ENCODE measurements at places on chromosomes 7 and 10.

DNA sequence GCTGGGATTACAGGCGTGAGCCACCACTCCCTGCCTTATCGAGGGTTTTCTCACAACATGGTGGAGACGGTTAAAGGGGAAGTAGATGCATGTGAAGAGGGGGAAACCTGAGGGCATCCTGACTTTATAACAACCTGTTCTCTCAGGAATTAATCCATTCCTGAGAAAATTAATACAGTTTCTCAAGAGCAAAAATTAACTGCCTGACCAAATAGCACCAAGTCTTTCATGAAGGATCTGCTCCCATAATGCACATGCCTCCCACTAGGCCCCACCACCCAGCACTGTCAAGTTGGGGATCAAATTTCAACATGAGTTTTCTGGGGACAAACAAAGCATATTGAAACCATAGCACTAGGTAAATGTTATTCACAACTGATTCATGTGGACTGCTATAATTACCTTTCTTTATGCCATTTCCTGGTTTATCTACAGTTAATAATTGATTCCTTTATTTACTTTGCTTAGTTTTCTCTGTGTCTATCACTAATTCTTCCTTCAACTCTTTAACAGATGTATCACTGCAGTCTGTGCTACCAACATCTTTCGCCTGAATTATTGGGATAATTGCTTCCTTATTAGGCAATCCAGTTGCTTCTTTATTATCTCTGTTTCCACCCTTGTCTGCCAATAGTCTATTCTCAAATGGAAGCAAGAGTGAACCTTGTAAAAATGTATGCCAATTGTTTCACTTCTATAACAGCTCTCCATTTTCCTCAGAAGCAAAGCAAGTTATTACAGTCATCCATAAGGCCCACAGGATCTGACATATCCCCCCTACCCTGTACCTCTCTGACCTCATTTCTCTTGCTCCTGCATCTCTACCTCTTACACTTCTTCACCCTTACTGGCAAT lies 12.9 kb upstream of the MICU1 start:
- no peak for DNase-seq

DNA sequence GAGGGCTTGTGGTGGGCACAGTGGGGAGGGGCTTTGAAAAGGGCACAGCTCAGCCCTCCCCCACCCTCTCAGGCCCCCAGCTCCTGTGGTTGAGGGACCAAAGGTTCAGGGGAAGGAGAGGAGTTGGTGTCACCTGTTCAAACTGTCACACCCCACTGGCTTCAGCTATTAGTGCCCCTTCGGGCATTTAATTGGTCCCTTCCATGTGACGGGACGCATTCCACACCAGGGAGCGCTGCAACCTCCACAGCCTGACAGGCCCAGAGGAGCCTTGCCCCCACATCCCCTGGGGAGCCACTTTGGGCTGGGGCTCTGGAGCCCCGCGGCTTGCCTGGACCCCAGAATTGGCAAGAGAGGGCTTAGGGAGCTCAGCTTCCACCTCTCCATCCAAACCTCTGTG lies 75.7 kb downstream of the C10orf105 start:
- DNase-seq = no peak

GRCh38 chr7:31340603-31341002 lies at the start of gene NEUROD6:
Gene NEUROD6 (minus strand): TSS chr7:31340726. CDS start chr7:31339268, 1,458 bp downstream.
- no peak for DNase-seq

DNA sequence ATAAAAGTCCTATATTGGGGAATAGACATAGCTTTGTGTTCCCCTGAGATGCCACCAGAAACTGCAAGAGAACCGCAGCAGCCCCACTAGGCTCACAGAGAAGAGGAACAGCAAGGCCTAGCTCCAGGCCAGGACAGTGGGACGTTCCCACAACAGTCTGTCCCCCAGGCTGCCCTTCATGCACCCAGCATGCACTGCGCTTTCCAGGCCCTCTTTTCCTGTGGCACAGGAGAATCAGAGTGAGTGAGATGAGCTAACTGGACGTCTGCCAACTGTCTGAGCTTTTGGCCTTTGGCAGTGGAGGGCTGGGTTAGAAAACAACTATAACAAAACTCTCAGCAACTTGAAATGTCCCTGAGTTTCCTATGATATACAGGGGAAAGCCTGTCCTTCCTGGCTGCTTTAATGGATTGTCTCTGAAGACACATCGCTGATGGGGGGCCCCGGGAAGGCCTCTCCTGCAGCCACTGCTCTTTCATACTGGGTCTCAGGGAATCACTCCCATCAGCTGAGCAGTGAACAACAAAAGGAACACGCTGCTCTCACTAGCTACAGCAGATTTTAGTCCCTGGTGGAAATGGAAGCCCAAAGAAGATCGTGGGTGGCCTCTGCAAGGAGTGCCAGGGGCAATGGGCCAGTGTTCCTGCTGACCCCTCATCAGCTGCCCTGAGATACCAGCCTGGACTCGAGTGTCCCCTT lies 53.5 kb downstream of the PODXL start:
- DNase-seq = no peak

GRCh38 chr7:137953043-137953664 lies 48.7 kb downstream of the CREB3L2 start:
- no peak for DNase-seq

DNA sequence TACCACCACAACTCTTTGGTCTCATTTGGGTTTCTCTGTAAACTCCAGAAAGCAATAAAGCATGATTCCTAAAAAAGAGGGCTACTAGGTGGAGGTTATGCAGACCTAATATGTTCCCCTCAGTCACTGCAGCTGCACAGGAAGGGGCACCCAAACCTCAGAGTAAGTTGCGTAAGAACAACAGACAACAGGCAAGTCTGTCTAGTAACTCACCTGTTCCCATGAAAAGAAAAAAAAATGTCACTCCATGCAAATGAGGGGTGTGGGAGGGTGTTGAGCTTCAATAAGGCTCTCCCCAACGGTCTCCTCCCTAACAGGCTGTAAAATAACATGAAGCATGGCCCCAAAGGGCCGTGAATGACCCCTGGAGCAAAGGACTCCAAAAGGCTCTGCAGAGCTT lies 461.4 kb downstream of the KCNMA1 start:
- no peak for DNase-seq

- no peak for DNase-seq
Measured at GRCh38 chr7:17371671-17372524, 73.4 kb downstream of the AHR start.

DNA sequence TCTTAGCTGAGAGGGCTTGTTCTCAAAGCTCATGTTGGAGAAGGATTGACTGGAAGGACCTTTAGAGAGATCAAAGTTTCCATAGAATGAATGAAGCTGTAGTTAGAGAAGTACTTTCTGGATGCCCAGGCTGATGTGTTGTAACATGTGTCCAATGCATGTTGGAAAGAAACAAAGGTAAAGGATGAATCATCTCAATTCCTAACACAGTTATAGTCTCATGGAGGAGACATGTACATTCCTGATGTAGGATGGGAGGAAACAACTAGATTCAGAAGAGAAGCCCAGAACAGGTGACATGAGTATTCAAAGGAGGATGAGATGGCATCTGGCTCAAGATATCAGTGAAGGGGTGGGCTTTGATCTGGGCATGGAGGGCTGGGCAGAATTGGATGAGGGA lies 152.7 kb downstream of the SH2D4B start:
- DNase-seq = no peak

- peak; percentile 30 for DNase-seq
Measured at GRCh38 chr10:13890233-13891127, 303.7 kb downstream of the PRPF18 start.

DNA sequence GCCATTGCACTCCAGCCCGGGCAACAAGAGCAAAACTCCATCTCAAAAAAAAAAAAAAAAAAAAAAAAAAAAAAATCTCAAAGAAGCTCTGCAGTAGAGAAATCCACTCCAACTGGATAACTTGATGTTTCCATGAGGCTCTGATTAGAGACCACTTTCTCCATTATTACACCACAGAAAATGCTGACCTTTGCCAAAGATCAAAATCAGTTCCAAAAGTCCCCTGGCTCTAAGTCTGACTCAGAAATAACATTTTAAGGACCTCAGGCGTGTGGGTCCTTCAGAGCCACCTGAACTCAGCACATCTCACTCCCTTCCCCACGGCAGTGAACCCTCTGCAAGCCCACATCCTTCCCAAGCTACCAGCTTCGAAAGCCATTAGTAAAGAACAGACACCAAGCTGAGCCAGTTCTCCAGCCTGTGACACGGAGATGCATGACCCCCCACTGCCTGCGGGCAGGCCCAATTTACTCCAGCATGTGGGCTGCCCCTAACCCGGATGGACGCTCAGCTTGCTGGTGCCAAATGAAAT lies 13.8 kb upstream of the TMEM120A start:
- no peak for DNase-seq

GRCh38 chr7:90817151-90817550 lies 221.0 kb downstream of the CDK14 start:
- no peak for DNase-seq

- no peak for DNase-seq
Measured at GRCh38 chr10:21953585-21954057, 49.9 kb downstream of the DNAJC1 start.

- no peak for DNase-seq
Measured at GRCh38 chr10:72097448-72098300, 9.3 kb upstream of the SPOCK2 start.

- DNase-seq = no peak
Measured at GRCh38 chr7:100472121-100472851, 6.7 kb downstream of the TSC22D4 start.

DNA sequence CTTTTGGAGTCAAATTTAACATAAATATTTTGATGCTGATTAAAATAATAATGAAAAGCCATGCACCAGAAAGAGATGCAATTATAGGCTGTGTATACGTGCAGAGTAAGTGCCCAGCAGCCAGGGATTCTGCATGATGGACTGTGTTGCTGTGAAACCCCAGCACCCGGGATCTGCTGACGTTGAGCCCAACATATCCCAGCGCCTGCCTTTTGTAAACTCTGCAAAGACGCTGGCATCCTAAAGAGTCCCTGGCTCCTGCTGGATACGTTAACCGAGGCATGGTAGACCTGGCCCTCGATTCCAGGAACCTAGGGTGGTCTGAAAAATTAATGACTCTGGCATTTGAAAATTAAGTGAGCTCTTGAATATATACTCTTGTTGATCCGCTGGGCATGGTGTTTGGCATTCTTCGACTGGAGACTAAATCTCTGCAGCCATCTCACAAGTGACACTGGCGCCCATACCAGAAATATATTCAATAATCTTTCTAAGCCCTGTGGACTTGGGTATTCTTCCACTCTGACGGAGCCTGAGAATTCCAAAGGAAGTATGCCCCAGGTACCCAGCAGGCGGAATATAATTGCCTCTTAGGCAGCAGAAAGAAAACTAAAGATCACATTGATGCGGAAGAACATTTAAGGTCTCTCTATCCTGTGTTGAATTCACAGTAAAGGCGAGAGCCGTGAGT lies 191.2 kb upstream of the SH2B2 start:
- DNase-seq = no peak

- no peak for DNase-seq
Measured at GRCh38 chr10:70343712-70344111, 38.7 kb downstream of the LRRC20 start.

DNA sequence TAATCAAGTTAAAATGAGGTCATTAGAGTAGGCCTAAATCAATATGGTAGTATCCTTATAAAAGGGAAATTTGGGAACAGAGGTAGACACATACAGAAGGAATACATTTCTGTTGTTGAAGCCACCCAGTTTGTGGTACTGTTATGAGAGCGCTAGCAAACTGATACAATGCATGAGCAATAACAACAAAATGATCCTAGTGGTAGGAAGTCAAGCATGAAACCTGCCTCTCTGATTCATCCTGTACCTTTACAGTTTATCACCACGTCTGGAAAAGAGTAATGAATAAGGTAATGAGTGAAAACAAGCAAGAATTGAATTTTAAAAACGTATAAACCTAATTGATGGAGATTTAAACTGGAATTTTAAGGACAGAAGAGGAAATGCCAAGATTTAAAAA lies 217.2 kb downstream of the PCLO start:
- no peak for DNase-seq

DNA sequence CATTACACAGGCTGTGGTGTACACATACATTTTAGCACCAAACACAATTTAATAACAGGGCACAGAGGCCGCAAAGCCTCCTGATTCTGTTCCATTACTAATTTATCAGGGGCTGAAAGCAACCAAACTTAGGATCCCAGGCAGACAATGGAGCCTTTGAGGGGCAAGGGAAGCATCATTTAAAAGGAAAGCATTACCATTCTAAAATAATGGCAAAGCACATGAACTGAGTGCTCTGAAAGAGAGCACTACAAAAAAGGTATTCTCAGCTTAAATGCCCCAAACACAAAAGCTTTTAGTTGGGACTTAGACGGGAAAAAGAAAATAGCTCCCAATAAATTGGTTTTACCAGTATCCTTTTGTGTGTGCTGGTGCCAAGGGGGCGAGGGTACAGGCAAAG lies 282.0 kb upstream of the ETV1 start:
- DNase-seq = peak; percentile 24

DNA sequence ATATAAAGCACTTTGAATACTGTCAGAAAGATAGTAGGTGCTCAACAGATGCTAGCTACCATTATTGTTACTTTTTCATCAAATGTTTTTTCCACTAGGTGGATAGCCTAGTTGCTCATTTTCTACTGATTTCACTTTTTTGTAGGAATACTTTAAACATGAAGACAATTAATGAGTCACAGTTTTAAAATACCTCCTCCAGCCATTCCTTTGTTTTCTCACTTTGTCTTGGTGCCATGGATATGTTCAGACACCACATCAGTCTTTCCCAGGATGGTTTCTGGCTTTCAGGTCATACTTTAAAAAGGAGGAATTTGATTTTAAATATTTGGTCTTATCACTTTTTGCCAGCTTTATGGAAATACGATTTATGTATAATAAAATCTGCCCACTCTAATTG lies 147.1 kb upstream of the MGMT start:
- DNase-seq = no peak

DNA sequence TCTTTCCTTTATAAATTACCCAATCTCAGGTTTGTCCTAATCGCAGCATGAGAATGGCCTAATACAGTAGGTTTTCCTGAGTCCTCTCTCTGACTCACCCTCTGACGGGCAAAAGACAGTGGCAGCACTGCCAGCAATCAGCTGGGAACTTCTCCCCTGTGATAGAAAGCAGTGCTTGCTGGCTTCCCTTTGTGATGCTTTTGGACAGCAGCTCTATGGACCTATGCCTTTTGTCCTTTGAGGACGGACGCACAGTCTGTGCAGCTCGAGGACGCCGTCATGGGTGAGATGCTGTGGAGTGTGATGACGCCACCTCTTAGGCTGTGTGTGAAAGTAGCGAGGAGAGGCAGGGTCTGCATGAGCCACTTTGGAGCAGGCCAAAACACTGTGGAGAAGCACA lies 68.8 kb downstream of the KIAA1217 start:
- DNase-seq = no peak

Data from neuronal stem cell (in vitro differentiated cells).